K562 (cell line): ENCODE measurements at places on chromosomes 3 and 15.

DNA sequence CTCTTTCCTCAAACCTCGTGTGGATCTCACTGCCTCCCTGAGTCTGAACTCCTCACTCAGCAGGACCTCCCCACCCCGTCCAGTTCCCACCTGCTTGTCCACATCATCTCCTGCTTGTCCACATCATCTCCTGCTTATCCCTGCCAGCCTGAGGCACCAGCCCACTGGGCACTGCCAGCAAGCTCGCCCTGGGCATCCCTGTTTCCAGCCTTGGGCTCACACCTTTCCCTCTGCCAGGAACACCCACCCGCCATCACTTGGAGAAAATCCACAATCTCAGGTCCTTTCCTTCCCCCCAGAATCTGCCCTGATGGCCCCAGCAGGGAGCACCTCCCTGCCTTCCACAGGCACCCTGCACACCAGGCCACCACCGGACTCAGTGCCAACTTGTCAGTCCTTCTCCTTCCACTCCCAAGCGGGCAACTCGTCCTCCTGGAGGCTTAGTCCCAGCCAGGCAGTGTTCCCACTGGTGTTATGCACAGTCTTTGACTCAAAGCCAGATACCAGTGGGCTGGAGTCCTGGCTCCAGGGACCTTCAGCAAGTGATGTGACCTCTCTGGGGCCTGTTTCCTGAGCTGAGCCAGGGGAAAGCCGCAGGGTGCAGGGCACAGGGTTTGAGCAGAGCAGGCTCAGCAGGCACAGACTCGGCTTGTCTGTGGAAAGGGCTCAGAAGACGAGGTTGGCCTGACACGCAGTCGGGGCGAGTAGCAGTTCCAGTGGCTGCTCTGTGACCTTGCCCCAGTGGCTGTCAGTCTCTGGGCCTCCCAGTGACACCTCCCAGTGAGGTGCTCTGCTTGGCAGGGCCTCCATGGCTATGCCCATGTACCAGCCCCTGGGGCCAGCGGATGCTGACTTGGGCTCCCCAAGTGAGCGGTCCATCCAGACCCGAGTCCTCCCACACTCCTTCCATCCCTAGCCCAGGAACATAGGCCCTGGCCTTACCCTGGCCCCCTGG, 9.5 kb upstream of the MESP2 start:
- H3K4me1 ChIP-seq = peaks cover 10% of the 10 kb centered on the region; the same call in 2 of the 3 replicates
- H3K4me3 ChIP-seq = no peak overlapping the region
- no peaks in the 10 kb centered on the region for H3K27me3 ChIP-seq
- DNase-seq = no peak

DNA sequence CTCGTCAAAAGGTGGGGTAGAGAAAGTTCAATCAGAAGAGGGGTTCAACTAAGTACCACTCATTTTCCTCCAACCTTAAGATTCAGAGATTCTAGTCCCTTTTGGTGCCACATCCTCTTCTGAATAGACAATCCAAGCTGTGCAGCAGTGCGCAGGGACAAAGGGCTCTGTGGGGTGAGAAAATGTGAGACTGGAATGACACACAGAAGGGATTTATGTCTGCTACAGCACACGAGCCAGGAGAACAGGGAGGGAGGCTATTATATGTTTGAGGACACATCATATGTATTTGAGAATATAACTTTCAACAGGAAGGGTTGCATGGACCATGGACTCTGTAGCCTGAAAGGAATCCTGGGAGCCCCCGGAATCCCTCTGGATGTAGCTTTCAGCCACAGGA, 33.0 kb downstream of the LSM3 start:
- no peak overlapping the region for H3K4me3 ChIP-seq
- H3K4me1 ChIP-seq = peaks cover 32% of the 10 kb centered on the region
- H3K27ac ChIP-seq = peak overlapping the region; percentile 18; the same call in 1 of the 3 replicates
- no peaks in the 10 kb centered on the region for H3K36me3 ChIP-seq

GRCh38 chr3:3689601-3690375, 109.4 kb upstream of the LRRN1 start:
- no peak overlapping the region for H3K4me3 ChIP-seq
- no peaks in the 10 kb centered on the region for H3K27me3 ChIP-seq
- no peaks in the 10 kb centered on the region for H3K4me1 ChIP-seq
- no peaks in the 10 kb centered on the region for H3K36me3 ChIP-seq
- DNase-seq = no peak

GRCh38 chr3:131794766-131795388, 239.9 kb downstream of the CPNE4 start:
- no peak overlapping the region for H3K27ac ChIP-seq
- peak; percentile 48 for DNase-seq
- H3K36me3 ChIP-seq = no peaks in the 10 kb centered on the region
- H3K27me3 ChIP-seq = no peaks in the 10 kb centered on the region
- no peak overlapping the region for H3K4me3 ChIP-seq
